ENCODE measurements at places on chromosomes 2 and 18. TPM values are rescaled to one million over a fixed set of nuclear protein-coding genes. Genes with fewer than 3 reads are reported as not detected.

DNA sequence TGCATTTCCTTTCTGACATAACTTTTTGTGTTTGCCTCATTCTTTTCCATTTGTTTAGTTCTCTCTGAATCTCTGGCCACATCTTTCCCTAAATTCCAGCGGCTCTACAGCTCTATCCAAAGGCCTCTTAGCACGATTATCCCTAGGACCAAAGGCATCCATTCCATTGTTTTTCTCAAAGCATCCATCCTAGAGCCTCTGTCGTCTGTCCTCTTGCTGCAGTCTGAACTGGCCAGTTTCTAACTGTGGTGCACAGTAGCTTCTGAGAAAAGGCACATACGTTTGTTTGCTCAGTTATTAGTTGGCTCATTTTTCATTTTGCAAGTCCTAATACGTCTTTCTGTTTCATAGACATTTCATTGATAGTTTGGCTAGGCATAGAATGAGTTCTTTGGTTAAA lies 45.7 kb upstream of the TCF7L1 start:
- DNase-seq = no peak

KHK gene
- 1.6 TPM for total RNA-seq

CCDC88A gene
- total RNA-seq = 76.1 TPM

DNA sequence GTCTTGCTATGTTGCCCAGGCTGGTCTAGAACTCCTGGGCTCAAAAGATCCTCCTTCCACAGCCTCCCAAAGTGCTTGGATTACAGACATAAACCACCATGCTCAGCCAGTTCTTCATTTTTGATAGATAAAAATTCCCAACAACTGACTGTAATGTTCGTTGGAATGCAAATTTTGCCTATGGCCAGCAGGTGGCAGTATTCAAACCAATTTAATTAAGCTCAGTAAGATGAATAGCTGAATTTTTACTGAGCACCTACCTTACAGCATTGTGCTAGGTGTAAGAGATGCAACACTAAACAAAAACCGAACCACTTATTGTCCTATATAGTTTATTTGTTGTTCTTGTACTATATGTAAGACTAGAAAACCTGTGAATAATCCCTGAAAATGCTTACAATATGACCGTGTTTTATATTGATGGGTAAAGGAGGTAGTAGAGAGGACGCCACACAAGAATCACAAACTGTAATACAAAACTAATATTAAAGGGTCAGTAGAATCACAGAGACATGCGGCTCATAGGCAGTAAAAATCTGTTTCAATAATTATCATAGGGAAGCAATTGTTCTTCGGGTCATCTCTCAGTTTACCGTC lies 8.2 kb upstream of the TMEM182 start:
- no peak for DNase-seq

- no peak for DNase-seq
These were observed at the start of gene SALL3 for GRCh38 chr18:78979730-78980278. Gene SALL3, plus strand, starts transcription at chr18:78979818. Its CDS starts 457 bp downstream, at chr18:78980275.

GRCh38 chr18:34525244-34525643 lies 184.9 kb upstream of the DTNA start:
- no peak for DNase-seq

XIRP2 gene
- total RNA-seq = not detected

CRYBA2 gene
- total RNA-seq = not detected

- no peak for DNase-seq
These were observed 248.7 kb downstream of the RNF152 start for GRCh38 chr18:61643884-61644647.

- no peak for DNase-seq
These were observed 22.0 kb downstream of the SMAD7 start for GRCh38 chr18:48928787-48929186.

GRCh38 chr2:201441409-201441808 lies 9.8 kb downstream of the TRAK2 start:
- no peak for DNase-seq

DNA sequence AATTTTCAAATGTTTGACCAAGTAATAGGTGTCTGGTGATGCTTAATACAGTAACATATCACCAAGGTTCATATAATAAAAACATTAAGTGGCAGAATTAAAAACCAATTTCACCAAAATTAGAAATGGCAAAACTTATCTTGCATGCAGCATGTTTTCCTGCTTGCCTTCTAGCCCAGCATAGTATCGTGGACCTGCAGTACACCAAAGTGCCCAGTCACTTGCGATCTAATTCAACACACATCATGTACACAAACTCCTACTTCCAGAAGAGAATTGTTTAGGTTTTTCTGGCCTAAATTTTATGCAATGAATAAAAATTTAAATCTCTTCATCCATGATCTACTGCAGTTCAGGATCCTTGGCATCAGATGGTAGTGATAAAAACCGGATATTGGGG lies 28.9 kb downstream of the LPIN2 start:
- no peak for DNase-seq

- no peak for DNase-seq
These were observed 29.6 kb upstream of the ATL2 start for GRCh38 chr2:38406597-38407110.

GRCh38 chr2:237441605-237442274 lies 27.8 kb upstream of the COL6A3 start:
- no peak for DNase-seq

DNA sequence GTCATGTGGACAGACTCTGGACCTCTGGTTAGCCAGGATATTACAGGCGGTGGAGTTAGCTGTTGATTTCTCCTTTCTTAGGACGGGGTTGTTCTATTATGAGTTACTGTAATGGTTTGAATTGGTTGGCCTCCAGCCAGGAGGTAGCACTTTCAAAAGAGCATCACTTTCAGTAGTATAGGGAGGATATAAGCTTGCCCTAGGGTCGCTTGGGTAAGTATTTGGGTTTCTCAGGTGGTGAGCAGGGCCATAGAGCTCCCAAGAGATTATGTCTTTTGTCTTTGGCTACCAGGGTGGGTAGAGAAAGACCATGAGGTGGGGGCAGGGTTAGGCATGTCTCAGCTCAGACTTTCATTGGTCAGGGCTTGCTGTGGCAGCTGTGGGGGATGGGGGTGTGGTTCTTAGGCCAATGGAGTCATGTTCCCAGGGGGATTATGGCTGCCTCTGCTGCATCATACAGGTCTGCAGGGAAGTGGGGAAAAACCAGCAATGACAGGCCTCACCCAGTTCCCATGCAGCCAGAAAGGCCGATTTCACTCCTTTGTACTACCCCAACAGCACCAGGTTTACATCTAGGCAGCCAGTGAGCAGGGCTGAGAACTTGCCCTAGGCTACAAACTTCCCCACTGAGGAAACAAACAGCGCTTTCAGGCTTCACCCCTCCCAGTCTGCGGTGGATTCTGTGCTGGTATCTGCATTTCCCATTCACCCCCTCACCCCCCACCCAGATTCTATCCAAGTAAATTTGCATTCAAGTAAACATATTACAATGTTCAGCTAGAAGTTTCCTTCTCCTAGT lies 89.4 kb upstream of the SLC38A11 start:
- DNase-seq = no peak

GRCh38 chr2:102304711-102305611 lies 6.4 kb upstream of the IL1RL1 start:
- DNase-seq = no peak

- peak; percentile 15 for DNase-seq
These were observed 91.4 kb upstream of the OTOS start for GRCh38 chr2:240231838-240232244.

NLRC4 gene
- 8.9 TPM for total RNA-seq

EPB41L3 gene
- total RNA-seq = 319 TPM

CYP27A1 gene
- total RNA-seq = 39.5 TPM

- DNase-seq = no peak
These were observed 42.7 kb downstream of the MDH1 start for GRCh38 chr2:63631501-63631900.

- DNase-seq = no peak
These were observed 159.2 kb downstream of the FAM210A start for GRCh38 chr18:13566941-13567746.

GRCh38 chr2:162282765-162283425 lies 35.6 kb downstream of the IFIH1 start:
- DNase-seq = no peak

LRRTM1 gene
- total RNA-seq = not detected

SERPINB10 gene
- not detected for total RNA-seq

GRCh38 chr2:40564184-40564583 lies 112.3 kb upstream of the SLC8A1 start:
- no peak for DNase-seq

DNA sequence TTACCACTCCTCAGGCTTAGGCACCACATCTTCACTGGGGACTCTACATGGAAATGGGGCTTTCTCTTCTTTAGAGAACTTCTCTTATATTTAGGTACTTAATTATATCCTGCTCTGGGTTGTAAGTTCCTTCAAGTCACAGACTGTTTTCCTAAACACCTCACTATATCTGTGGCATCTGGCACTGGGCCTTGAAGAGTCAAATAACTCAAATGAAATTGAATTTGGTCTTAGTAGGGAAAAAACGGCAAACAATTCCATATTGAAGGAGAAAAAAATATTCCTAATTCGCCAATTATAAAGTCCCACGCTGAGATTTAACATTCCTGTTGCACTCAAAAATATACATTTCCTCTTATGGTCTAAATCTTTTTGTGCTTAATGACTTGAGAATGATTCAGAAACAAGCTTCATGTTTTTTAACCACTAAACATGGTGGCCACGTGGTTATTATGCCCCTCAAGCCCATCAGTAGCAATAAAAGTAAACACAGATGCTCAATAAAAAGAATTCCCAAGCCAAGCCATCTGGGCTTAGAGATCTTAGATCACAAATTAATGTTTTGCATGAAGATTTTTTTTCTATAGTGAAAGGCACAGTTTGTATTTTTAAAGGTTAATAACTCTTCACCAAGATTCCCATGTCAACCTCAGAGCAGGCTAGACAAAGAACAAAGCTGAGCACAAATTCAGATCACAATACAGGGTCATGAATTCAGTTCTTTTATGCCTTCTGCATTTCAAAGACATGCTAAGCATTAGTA lies 105.5 kb upstream of the SYT4 start:
- no peak for DNase-seq

DNA sequence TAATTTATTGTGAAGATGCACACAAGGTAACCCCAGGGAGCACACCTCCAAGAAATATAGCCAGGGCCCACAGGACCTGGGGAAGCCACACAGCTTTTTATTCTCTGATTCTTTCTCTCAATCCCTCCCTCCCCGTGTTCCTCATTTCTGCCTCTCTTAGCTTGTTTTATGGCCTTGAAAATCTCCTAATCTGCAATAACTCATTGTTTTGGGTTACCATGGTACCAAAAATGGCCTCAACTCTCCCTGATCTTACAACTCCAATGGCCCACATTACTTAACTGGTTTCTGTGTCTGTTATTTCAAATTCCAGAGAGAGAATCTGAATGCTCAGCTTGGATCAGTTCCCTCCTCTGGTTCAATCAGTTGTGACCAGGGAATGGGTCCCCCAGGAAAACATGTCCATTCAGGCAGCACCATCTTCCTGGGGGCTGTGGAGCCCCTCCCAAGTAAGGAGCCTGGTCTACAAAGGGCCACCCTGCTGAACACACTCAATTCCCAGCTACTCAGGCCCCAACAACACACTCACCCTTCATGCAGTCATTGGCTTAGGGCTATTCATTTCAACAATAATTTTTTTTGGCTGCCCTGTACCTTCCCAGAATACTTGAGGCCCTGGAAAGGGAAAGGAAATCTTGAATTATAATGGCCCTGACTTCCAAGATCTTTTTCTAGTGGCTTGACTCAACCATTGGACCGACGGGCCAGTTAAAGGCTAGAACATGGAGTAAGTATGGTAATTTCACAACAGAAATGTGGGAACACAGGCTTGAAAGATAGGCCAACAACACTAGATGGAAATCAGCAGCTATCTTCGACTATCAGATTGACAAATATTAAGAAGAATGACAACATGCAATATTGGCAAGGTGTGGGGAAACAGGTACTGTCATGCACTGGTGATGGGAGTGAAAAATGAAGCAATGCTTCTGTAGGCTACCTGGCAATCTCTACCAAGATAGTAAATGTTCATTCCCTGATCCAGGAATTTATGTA lies 41.6 kb upstream of the ST3GAL5 start:
- DNase-seq = no peak

OTOS gene
- not detected for total RNA-seq

LAPTM4A gene
- total RNA-seq = 248 TPM

DNA sequence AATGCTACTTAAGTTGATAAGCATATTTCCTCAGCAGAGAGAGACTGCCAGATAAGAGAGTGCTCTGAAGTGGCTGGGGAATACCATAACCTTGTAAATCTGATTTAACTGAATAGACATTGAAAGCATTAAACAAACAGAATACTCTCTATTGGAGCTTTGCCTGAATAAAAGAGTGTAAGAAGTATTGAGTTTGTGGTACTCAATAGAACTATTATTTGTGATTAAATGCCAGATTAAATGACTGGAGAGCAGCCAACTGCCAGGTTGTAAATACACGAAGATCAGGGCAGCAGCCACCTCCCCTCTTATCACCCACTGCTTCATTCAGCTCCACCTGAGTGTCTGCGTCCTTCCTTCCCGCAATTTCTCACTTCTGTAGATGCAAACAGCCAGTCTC lies 373.6 kb downstream of the DCDC2C start:
- no peak for DNase-seq

LAMA3 gene
- 16.9 TPM for total RNA-seq

GRCh38 chr2:158975271-158975921 lies 7.0 kb downstream of the TANC1 start:
- no peak for DNase-seq

- DNase-seq = no peak
These were observed 45.3 kb downstream of the DSC3 start for GRCh38 chr18:30997223-30997622.

KCNIP3 gene
- 7.2 TPM for total RNA-seq

GRCh38 chr18:13672657-13673056 lies 53.7 kb downstream of the FAM210A start:
- DNase-seq = no peak

FOXD4L1 gene
- 0.24 TPM for total RNA-seq

DNA sequence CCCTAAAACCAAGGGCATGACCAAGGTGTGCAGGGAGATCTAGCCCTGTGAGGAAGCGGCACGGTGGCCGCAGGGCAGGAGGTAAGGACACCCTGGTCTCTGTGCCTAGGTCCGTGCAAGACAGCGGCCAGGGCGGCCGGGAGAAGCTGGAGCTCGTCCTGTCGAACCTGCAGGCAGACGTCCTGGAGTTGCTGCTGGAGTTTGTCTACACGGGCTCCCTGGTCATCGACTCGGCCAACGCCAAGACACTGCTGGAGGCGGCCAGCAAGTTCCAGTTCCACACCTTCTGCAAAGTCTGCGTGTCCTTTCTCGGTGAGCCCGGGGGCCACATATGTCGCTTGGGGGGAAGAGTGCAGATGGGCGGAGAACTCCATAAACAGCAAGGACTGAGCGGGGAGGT lies 235.4 kb downstream of the ATAD2B start:
- no peak for DNase-seq

GRCh38 chr2:4168834-4169233 lies 465.5 kb downstream of the DCDC2C start:
- DNase-seq = no peak

UCN gene
- 4.9 TPM for total RNA-seq

GRCh38 chr2:98269830-98270229 lies 76.4 kb upstream of the CNGA3 start:
- DNase-seq = no peak

- no peak for DNase-seq
These were observed 219.8 kb downstream of the SH3BP4 start for GRCh38 chr2:235171550-235172031.

MAPK4 gene
- not detected for total RNA-seq
